Activated T-cell treated with anti-CD3 and anti-CD28 coated beads for 4 hours (primary cell): ENCODE measurements at places on chromosomes 6 and 20.

DNA sequence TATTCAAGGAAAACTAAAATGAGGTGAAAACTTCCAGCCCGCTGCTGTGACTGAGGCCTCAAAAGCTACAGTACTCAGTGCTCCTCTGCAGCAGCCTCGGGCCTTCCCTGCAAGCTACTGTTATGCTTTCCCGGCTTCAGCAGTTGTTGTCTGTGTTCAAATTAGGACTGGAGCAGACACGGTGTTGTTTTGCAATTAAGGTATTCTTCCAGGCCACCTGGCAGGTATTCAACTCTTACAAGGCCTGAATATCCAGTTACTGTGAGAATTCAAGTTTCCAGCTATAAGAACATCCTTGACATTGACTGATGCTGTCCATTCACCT, 10.7 kb downstream of the TXNDC5 start:
- no peak for DNase-seq

DNA sequence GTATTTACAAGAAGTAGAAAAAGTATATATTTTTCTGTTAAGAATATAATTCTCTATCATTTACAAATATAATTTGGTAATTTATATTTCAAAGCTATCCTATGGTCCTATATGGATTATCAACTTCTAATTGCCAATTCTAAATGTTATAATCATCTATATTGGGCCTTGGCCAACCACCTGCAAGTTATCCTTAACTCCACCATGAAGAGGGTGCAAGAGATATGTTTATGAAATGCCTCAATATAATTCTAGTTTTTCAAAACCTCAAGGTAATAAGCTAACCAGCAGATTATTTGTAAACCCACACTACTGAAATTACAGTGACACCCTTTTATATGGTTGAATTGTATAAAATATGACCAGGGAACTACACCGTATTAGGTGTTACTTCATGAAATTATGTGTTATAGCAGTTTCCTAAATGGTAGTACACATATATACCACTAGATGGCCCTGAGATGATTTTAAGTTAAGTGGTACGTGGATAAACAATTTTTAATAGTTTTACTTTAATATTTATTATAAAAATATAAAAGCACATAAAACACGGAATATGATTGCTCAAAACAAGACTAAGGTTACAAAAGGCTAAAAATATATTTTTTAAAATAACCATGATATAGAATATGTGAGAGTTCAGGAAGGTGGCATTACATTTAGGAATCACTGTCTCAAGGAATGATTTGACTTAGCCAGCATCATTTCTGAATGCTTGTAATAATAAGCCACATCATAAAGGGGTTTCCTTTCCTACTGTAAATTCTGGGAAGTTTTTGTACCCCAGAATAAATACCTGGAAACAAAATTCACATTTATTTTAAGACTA, 9.8 kb upstream of the PNISR start:
- no peak for DNase-seq

- DNase-seq: no peak
These were observed 35.3 kb upstream of the CCND3 start for GRCh38 chr6:41976794-41977484.

- no peak for DNase-seq
These were observed 10.7 kb downstream of the TULP4 start for GRCh38 chr6:158322724-158323560.

GRCh38 chr20:13058666-13059389, 50.1 kb downstream of the SPTLC3 start:
- no peak for DNase-seq

- no peak for DNase-seq
These were observed 182.8 kb upstream of the FOXQ1 start for GRCh38 chr6:1129131-1129530.

DNA sequence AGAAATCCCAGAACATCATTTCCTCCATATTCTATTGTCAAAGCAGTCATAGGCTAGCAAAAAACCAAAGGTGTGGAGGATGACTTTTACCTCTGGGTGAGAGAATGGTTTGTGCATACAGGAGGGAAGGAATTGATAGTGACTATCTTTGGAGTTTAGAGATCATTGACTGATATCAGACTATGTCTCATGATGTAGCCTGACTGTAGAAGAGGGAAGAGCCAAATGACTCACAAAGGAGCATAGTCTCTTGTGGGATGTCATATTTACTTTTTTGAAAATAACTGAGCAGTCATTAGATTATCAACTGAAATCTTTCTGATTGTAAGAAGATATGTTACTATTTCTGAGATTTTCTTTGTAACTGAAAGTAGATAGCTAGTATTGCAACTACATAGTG, 158.5 kb downstream of the FLRT3 start:
- DNase-seq: no peak

DNA sequence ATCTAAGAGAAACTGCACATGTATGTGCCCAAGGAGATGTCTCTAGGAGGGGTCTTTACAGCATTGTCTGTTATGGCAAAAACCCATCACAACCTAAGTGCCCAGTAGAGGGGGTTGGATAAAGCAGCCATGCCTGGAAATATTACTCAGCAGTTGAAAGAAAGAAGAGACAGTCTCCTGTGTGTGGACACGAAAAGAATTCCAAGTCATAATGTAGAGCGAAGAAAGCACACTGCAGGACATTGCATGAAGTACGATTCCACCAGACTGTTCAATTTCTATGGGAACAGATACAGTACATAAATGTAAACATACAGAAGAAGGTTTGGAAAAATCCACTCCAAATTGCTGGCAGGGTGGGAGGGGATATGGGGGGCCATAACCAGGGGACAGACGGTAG, 7.3 kb upstream of the TGM2 start:
- no peak for DNase-seq
